ENCODE measurements at places on chromosomes 2 and 18.

DNA sequence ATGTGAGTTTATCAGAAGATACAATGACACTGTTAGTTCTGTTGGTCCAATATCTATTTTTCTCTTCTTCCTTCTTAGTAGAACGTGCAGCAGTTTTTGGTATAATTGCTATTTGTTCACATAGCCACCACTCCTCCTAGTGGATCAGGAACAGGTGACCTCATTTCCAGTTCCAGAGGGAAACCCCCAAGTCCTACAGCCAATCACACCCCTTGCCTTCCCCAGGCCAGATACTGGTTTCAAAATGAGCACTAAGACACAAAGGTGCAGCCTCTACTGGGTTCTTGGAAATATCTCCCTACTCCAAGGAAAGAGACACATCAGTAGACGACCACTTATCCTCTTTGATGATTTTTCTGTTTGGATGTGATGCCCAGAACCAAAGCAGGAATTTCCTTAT lies 103.2 kb downstream of the TCF4 start:
- DNase-seq, result no peak

GRCh38 chr2:226338825-226339224 lies 460.8 kb downstream of the IRS1 start:
- no peak for DNase-seq

DNA sequence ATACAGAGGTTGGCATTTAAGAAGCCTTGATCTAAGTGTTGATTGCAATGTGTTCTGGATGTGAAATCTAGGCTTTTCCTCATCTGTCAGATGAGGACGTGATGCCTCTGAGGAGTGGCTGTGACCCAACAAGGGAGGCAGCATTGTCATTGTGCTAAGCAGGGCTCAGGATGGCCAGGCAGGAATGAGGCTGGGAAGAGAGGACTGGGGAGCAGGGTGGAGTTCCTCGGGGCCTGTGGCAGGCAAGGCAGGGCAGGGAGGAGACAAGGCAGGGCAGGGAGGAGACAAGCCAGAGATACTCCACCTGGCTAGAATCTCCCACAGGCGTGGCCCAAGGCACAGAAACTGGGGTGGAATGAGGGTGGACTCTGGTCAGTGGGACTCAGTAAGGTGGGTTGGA lies 116.6 kb downstream of the RPIA start:
- no peak for DNase-seq

DNA sequence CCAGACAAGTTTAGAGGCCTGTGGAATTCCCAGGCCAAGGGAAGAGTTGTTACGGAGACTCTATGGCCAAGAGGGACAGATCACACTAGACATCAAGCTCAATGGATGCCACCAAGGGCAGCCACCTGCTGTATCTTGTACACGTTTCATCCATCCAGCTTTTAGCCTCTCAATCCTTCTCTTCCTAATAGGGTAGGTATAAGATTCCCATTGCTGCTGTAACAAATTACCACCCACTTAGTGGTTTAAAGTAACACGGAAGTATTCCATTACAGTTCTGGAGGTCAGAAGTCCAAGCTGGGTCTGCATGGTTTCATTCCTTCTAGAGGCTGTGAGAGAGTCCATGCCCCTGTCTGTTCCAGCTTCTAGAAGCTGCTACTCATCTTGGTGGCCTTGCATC lies 87.8 kb downstream of the GBX2 start:
- no peak for DNase-seq

GRCh38 chr2:233094614-233095013 lies 34.5 kb downstream of the INPP5D start:
- DNase-seq, result no peak

GRCh38 chr2:218708086-218708485 lies 2.5 kb upstream of the TTLL4 start:
- no peak for DNase-seq
